ENCODE measurements at places on chromosomes 13 and 19.

DNA sequence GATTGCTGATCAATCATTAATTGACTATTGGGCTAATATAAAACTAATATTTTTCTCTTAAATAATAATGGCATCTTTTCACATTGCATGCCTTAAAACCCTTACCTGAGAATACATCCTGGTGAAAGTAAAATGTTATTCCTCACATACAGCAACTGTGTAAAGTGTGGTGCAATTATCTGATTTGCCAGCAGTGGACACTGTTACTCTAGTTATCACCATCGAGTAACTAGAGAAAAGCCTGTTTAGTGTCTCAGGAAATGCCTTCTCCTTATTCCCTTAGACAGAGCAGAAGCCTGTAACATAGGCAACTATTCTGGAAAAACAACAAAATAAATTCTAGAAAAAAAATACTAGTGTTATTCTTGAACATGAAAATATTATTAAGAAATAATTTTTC, 459.8 kb downstream of the FGF14 start:
- no peak for DNase-seq

GRCh38 chr19:10718205-10719196, 622 bp downstream of the DNM2 start:
- DNase-seq, result peak; percentile 52

- DNase-seq, result no peak
Observed at GRCh38 chr19:33638167-33639034, 16.6 kb downstream of the CHST8 start.

GRCh38 chr19:21680026-21680425, 87.4 kb downstream of the ZNF100 start:
- no peak for DNase-seq

DNA sequence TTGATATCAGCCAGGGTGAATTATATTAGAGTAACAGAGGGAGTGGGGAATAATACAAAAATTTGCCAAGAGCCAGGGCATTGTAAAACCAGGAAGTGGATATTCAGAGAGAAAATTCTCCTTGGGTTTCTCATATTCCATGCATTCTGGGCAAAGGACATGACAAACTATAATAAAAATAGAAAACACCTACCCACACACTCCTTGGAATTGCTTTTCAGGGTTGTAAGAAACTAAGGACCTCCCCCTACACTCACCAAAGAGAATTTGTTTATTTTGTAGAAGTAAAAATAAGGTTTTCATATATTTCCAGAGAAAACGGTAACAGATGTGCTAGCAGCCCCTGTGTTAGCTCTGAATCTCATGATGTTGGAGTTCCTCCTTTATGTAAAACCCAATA, 649.6 kb downstream of the SLITRK1 start:
- no peak for DNase-seq
